ENCODE measurements at places on chromosomes 16 and 17. TPM values are rescaled to one million over a fixed set of nuclear protein-coding genes. Genes with fewer than 3 reads are reported as not detected.

DNA sequence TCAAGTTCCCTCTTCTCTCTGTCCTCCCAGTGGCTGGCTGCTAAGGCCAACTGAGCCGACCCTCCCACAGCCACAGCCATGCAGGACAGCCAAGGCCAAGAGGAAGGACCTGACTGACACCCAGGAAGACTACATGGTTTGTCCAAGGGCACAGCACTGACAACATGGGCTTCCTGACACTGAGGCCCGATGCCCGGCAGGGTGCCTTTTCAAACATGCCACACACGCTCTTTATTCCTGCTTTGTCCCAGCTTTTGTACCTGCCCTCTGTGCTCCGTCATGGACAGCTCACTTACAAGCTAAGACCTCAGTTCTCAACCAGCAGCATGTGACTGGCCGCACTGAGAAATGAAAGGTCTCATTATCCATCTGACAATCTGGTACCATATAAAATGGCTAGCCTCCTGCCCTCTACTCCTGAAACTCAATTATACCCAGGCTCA, 45.8 kb downstream of the TEX2 start:
- no peak for DNase-seq

DNA sequence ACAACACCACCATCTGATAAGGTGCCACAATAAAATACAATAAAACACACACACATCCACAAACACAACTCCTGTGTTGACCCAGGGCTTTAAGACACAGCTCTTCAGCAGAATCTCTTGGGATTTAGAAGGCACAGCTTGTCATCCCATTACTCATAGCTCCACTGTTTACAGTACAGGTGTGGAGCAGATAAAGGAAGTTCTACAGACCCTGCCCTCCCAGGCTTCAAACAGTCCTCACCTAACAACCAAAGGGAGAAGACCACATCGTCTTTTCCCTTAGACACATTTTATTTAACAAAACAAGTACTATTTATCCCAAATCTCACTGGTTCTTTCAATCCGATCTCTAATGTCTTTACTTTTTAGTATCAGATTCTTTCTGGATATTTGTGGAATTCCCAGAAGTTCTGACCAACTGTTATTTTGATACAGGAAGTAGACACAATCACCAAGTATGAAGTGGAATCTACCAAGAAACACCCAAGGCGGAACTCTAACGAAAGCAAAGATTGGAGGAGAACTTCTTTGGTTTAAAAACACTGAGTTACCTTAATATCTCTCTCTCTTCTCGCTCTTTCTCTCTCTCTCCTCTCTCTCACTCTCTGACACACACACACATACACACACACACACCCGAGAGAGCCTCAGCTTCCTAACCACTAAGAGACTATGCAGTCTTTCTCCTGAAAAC, 46.1 kb downstream of the CYTH1 start:
- DNase-seq, result no peak

The CAMKK1 gene
- 4.3 TPM for total RNA-seq

DNA sequence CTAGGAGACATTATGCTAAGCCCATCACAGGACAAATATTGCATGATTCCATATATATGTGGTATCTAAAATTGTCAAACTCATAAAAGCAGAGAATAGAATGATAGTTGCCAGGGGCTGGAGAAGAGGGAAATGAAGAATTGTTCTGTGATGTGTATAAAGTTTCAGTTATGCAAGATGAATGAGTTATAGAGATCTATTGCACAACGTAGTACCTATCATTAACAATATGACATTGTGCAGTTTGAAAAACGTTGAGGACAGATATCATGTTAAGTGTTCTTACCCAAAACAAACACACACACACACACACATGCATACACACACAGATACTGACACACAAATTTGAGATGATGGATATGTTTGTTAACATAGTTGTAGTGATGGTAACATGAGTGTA, 871.6 kb upstream of the GOT2 start:
- no peak for DNase-seq

DNA sequence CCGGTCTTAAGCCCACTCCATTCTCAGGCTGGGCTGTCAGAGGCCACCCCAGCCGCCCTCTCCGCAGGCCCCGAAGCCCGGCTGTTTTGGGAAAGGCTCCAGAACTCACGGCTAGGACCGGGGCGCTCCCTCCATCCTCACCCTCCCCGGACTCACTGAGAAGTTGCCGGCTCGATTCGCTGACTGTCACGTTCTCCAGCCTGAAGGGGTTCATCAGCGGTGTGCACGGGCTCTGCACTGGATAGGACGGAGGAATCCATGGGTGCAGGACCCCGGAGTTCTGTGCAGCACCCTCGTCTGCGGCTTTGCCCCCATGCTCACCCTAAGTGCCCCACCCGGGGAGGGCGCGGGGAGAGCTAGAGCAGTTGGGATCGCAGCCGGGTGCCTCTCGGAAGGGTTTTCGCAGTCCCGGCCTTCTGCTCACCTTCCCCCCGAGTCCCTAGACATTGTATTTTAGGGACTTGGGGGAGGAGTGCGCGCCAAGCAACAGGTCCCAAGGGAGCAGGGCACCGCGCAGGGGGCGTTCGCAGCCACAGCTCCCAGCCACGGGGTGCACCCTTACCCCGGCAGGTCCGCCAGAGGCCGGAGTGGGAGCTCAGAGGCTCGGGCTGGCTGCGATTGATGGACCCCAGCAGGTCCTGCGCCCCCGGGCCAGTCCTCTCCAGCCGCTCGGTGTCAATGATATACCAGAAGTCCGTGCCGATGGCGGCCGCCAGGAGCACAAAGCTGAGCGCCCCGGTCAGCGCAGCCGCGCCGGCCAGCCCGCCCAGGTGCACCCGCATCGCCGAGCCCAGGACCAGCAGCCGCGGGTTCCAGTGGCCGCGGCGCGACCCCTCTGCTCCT, 1.0 kb downstream of the TMEM114 start:
- no peak for DNase-seq

The NKIRAS2 gene
- total RNA-seq, result 47.2 TPM

The KRT31 gene
- total RNA-seq, result not detected

DNA sequence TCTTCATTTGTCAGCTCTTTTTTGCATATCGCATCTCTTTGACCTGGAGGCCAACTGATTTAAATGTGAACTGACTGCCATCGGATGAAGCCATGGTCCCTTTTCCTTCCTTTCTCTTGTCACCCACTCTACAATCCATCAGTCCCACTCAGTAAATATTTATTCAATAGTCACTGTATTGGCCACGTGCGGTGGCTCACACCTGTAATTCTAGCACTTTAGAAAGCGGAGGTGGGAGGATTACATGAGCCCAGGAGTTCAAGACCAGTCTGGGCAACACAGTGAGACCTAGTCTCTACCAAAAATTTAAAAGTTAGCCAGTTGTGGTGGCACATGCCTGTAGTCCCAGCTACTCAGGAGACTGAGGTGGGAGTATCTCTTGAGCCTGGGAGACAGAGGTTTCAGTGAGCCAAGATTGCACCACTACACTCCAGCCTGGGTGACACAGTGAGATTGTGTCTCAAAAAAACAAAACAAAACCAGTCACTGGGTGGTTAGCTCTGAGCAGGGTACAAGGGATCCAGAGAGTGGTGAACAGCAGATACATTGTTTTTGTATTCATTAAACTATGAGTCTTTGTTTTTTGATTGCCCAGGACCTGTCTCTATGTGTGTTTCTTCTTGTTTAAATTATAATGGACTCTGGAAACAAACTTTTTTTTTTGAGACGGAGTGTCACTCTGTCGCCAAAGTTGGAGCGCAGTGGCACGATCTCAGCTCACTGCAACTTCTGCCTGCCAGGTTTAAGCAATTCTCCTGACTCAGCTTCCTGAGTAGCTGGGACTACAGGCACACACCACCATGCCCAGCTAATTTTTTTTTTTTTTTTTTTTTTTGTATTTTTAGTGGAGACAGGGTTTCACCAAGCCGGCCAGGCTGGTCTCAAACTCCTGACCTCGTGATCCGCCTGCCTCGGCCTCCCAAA, 6.9 kb downstream of the PHAF1 start:
- DNase-seq, result no peak

The XYLT1 gene
- total RNA-seq, result 11.8 TPM

GRCh38 chr17:78921437-78921971, 3.7 kb downstream of the TIMP2 start:
- no peak for DNase-seq

DNA sequence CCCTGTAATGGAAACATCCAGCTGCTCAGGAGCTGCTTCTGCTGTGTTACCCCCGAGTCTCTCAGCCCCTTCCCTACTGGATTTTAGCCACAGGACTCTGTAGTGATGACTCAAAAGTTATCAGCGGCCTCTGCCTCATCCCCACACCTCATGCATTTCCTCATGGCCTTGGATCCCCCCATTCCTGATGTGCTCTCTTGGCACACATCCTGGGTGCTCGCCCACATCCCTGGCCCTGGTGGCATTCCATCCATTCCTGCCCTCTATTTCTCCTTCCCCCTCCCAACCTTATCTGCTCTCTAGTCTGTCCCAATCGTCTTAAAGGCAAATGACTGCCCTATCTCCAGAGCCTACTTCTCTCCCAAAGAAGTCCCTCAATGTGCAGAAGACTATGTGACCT, 24.6 kb downstream of the MARF1 start:
- DNase-seq, result no peak

- no peak for DNase-seq
Observed at GRCh38 chr17:19579867-19580565, 46.4 kb downstream of the SLC47A1 start.

DNA sequence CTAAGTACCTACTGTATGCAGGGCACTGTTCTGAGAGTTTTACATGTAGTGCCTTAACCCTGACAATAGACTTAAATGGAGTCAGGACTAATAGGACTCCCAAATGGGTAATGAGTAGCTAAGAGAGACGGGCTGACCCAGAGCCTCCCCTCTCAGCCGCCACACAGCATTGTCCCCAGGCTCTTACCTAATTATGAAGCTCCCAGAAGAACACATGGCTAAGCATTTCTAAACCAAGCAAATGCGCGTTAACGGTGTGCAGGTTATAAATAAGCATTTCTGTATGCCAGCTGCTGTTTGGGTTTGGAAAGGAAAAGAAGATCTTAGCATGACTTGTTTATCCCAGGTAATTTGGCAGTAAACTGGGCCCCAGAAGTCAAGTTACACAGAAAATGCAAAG, 14.3 kb downstream of the KATNIP start:
- DNase-seq, result no peak

DNA sequence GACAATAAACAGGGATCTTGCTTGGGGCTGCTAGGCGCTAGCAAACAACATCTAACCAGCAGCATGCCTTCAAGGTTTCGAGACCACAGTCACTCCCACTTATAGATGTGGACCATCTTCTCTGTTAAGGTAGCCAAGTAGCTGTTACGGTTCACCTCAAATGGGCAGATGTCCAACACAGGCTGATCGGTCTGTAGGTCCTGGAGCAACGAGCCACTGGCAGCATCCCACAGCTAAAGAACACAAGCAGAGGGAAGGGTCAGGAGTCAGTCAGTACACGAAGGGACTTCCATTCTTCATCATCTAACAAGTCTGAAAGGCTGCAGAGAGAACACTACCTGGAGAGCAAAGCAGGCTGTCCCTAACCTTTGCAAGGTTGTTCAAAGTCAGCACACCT, 16.9 kb upstream of the GLG1 start:
- no peak for DNase-seq

- no peak for DNase-seq
Observed at GRCh38 chr16:56363781-56364565, 61.4 kb downstream of the AMFR start.

GRCh38 chr16:86572041-86572521, 5.5 kb downstream of the FOXC2 start:
- no peak for DNase-seq

DNA sequence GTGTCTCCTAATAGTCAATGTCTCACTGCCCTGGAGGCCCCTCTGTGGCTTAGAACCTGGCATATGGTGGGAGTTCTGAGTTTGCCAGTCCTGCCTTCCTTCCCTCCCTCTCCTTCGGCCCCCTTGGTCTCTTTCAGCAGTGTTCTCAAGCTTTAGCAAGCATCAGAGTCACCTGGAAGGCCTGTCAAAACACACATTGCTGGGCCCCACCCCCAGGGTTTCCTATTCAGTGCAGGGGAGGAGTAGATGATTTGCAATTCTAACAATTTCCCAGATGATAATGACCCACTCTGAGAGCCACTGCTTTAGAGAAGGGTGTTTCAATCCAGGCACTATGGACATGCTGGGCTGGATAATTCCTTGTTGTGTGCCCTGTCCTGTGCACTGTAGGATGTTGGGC, 26.4 kb upstream of the TMEM220 start:
- DNase-seq, result no peak

- no peak for DNase-seq
Observed at GRCh38 chr17:31510308-31511194, 119.1 kb downstream of the RAB11FIP4 start.

The NOL3 gene
- total RNA-seq, result 14.0 TPM

DNA sequence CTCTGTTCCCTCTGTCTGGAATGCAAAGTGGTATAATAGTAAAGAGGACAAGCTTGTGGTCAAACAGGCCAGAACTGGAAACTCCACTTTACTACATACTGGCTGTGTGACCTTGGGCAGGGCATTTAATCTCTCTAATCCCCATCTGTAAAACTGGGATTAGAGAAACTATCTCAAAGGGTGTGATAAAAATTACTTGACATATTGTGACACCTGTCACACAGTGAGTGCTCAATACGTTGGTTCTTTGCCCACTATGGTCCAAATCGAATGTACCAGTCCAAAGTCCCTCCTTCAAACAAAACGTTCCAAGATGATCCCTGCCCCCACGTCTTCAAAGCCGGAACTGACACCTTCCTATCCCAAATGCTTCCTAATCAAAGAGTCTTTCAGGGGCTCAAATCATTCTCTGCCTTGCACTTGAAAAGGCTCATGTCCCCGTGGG, 734 bp downstream of the PGAP3 start:
- DNase-seq, result no peak

DNA sequence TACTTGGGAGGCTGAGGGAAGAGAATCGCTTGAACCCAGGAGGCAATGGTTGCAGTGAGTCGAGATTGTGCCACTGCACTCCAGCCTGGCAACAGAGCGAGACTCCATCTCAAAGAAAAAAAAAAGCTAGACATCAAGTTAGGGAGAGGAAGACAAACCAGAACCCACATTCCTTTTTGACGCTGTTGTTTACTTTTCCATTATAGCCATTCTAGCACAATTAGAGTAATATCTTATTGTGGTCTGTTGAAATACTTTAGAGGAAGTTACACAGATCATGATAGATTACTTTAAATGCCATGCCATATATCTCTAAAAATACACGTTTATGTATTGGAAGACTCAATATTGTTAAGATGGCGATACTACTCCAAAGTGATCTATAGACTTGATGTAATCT, 16.5 kb upstream of the ABCC1 start:
- DNase-seq, result no peak

The SBK1 gene
- 51.9 TPM for total RNA-seq

GRCh38 chr17:82043507-82043906, 6.0 kb upstream of the DCXR start:
- DNase-seq, result no peak
